H54 (cell line): ENCODE measurements at places on chromosomes 2 and 18.

DNA sequence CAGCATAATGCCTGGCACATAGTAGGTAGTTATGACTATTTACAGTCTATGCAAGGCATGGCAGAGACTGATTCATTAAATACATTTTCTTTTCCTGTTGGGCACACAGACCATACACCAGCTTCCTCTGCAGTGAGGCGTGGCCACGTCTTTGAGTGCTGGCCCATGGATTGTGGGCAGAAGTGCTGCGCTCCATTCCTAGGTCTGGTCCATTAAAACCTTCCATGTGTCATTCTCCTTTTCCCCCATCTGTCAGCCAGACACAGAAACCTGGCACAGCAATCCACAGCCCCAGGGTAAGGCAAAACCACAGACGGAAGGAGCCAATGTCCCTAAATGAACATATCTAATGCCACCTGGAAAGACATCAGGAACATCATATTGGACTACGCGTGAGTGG lies 141.9 kb downstream of the TTC32 start:
- DNase-seq, result no peak

- DNase-seq, result no peak
Observed at GRCh38 chr2:75023666-75024455, 65.4 kb downstream of the POLE4 start.

DNA sequence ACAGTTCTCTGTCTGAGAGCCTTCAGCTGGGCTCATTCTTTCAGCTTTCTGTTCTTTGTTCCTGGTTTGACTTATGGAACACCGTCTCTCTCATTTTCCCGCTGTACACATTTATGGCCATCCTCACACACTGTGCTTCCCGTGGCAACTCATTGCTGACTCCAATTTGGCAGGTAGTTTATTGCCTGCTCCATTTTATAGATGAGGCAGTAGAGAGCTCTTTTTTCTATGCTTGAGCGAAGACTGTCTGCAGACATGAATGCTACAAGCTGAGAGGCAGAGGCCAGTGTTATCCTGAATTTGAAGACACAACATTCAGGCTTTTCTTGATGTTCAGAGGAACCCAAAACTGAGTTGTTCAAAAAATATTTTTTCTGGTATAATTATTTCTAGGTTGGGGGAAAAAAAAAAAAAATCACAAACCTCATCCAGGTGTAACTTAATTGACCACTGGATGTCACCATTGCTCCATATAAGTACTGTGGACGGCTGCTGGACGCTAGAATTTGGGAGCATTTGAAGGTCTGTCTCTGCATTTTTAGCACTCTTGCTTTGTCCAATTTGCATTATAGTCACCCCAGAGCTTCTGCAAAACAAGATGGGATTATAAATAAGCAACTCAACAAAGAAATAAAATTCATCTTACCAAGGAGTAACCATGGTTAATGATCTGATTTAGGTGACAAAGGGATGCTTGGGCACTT lies 83.5 kb downstream of the HRH4 start:
- DNase-seq, result no peak

GRCh38 chr2:86171295-86171694 lies 24.0 kb downstream of the IMMT start:
- no peak for DNase-seq

- DNase-seq, result no peak
Observed at GRCh38 chr2:179044500-179044899, 5.4 kb downstream of the CCDC141 start.

- DNase-seq, result no peak
Observed at GRCh38 chr2:54914637-54915036, 135.6 kb downstream of the RTN4 start.

DNA sequence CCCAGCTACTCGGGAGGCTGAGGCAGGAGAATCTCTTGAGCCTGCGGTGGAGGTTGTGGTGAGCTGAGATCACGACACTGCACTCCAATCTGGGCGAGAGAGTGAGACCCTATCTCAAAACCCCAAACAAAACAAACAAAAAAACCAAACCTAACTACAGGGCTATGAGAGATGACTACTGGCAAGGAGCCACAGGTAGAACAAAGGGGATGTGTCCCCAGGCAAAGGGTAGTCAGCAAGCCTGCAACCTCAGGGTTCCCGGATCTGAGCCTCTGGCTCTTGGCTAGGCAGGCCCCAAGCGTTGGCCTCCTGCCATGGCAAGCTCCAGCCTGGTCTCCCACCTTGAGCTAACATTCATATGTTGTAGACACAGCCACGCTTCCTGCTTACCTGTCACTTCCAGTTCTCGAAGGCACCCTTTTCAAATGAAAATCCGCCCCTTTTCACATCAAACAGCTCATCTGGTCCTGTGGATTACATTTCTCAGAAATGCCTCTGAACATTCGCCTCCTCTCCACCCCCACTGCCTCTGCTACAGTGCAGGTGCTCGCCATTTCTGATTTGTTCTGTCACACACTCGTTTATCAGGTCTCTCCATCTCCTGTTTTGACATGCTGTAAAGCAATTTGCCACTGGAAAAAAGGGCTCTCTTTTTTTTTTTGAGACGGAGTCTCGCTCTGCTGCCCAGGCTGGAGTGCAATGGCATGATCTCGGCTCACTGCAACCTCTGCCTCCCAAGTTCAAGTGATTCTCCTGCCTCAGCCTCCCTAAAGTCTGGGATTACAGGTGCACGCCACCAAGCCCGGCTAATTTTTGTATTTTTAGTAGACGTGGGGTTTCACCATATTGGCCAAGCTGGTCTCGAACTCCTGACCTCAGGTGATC lies 13.1 kb upstream of the ACTR3 start:
- no peak for DNase-seq

DNA sequence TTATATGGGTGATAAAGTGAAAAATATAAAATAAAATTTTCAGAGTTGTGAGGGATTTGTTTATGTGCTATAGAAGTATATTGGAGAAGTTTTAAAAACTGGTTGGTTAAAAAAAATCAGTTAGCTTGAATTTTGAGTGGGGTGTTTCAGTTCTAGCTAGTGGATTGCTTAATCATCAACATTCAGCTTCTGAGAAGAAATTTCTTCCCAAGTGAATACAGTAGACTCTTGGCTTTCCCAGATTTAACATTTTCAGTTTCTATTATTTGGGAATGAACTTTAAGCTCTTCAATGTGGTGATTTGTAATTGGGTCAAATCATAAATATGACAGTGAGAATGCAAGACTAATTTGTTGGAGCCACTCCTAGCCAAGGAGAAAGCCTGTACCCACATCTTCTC lies 120.8 kb downstream of the PLCL1 start:
- DNase-seq, result no peak

DNA sequence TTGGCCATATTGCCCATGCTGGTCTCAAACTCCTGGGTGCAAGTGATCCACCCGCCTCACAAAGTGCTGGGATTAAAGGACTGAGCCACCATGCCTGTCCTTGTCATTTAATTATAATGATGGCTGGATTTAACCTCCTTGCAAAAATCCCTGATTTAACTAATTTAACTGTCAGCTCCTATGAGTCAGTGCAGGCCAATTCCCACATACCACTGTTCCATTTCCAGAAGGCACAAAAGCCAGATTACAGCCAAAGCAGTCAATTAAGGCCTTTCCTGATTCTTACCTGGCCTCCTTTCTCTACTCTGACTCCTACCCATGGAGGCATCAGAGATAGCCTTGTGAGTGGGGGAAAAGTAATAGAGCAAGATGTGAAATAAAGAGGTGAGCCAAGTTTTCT lies 12.3 kb upstream of the SLC35F5 start:
- DNase-seq, result no peak

DNA sequence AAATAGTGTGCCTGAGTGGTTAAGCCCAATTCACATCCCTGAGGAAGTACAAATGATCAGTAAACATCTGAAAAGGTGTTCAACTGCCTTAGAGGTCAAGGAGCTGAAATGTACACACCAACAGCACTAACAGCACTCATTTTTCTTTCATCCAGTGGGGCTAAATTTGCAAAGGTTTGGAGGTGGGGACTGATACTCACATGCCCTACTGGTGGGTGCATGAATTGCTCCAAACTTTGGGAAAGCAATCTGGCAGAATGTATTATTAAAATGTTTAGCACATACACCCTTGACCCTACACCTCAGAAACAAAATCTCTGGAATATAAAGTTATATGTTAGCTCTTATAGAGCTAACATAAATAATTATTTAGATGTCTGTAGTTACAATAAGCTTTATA lies 19.0 kb upstream of the FAM178B start:
- no peak for DNase-seq

DNA sequence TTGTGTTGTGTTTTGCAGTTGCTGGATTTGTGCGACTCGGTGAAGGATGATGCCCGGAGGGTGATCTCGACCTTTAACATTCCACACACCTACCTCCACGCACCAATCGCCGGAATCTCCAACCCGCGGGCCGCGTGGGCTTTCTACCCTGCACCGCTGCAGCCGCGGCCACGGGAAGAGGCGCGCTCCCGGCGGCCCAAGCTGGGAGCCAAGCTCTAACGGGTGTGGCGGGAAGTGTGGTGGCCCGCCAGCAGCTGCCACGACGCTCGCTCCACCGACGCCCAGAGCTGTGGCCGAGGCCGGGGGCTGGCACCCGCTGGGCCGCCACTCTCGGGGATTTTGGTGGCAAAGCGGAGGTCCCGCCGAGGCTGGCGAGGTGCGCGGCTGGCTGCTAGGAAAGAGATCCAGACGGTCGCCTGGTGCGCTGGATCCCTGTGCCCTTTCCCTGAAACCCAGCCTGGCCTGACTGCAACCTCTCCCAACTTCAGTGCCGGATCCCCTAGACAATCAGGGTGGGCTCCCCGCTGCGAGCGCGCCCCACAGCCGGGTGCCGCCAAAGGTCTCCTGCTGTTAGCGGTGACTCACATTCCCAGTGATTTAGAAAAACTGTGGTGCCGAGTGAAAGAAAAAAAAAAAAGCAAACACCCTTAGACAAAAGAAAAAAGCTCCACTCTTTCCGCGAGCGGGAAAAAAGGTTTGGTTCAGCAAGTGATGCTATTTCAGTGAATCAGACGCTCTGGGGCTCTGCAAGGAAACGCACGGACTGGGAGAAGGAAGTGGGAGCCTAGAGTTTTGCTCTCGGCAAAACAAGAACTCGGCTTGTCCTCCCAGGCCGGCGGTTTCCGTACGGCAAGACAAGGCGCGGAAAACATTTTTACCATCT lies 2.9 kb upstream of the BCL2L11 start:
- DNase-seq, result peak; percentile 79

- DNase-seq, result no peak
Observed at GRCh38 chr18:7089369-7089768, 28.2 kb downstream of the LAMA1 start.

GRCh38 chr2:160479269-160479668 lies 14.3 kb downstream of the RBMS1 start:
- DNase-seq, result no peak

DNA sequence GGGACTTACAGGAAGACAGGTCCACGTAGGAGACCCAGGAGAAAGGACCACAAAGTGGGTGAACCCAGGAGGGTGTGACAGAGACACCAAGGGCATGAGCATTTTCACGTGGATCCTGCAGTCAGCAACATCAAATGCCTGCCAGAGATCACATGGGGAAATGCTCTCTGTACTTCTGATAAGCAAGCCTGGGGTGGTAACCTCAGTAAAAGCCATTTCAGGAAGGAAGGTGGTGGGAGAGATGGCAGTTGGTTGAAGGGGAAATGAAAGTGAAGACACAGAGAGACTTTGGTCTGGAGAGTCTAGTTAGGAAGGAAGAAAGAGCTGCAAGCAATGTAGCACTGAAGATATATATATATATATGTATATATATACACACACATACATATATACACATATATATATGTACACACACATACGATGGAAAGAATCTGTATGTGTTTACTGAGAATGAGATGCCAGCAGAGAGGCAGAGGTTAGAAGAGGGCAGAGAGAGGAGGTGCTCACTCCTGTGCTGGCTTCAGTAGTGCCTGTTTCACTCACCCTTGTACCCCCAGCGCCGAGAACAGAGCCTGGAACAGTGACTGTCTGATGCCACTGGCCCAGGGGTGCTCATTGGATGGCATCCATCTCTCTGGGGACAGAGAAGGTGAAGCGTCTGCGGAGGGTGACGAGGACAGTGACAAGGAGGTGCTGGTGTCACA lies 314.9 kb downstream of the AFF3 start:
- DNase-seq, result no peak

DNA sequence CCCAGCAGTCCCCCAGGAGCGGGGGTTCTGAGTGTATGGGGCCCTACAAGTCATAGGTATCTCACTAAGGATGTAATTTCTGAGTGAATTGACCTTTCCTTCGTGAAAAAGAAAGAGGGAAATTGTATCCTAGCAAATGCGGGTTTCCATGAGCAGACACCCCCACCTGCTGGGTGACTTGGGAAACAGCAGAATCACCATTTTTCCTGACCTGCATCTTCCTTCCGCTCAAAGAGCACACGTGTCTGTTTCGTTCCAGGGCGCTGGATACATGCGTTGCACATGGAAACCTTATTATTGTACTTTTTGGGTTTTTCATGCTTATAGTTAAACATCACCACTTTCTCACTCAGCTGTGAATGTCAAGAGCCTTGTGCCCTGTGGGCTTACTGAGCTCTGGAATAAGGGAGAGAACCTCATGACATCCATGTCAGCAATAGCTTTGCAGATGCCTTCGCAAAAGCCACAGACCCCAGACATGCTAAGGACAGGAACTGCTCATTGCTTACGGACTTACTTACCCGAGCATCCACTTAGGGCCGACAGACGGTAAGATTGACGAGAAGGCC lies 132.8 kb downstream of the TPO start:
- DNase-seq, result peak; percentile 44

DNA sequence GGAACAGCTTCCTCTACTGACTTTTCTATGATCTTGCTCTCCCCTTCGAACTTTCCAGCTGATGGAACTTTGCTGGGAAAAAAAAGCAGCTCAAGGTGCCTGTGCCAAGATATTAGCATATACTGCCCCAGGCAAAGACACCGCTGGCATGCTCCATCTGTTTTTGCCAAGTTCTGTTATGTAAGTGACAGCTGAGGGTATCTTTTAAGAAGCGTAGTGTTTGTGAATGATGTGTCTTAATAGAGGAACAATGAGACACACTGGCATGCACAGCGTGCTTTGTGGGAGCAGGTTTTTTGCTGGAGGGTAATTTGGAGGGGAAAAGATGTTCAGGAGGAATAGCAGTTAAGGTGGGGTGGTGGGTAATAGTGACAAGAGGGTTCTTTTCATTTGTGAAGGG lies 47.8 kb downstream of the SLC4A3 start:
- DNase-seq, result no peak

DNA sequence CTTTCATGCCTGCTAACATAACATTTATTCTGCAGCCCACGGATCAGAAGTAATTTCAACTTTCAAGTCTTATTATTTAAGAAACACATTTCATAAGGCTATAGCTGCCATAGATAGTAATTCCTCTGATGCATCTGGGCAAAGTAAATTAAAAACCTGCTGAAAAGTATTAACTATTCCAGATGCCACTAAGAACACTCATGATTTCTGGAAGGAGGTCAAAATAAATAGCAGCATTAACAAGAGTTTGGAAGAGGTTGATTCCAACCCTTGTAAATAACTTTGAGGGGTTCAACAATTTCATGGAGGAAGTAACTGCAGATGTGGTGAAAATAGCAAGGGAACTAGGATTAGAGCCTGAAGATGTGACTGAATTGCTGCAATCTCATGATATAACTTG lies 77.6 kb downstream of the CCDC148 start:
- DNase-seq, result no peak

DNA sequence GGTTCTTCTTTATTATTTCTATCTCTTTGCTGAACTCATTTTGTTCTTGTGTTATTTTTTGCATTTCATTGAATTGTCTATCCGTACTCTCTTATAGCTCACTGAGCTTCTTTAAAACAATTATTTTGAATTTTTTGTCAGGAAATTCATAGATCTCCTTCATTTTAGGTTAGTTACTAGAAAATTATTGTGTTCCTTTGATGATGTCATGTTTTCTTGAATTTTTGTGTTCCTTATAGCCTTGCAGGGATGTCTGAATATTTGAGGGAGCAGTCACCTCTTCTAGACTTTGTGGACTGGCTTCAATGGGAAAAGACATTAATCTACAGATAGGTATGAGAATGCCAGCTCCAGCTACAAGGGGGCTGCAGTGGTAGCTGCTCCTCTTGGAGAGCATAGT lies 20.7 kb upstream of the OSBPL6 start:
- no peak for DNase-seq
